NCI-H187 treated with DMSO at 0.1 percent for 48 hours (cell line): ENCODE measurements at places on chromosomes 6 and 20.

GRCh38 chr6:100456141-100456907, 8.4 kb downstream of the SIM1 start:
- no peak for DNase-seq

DNA sequence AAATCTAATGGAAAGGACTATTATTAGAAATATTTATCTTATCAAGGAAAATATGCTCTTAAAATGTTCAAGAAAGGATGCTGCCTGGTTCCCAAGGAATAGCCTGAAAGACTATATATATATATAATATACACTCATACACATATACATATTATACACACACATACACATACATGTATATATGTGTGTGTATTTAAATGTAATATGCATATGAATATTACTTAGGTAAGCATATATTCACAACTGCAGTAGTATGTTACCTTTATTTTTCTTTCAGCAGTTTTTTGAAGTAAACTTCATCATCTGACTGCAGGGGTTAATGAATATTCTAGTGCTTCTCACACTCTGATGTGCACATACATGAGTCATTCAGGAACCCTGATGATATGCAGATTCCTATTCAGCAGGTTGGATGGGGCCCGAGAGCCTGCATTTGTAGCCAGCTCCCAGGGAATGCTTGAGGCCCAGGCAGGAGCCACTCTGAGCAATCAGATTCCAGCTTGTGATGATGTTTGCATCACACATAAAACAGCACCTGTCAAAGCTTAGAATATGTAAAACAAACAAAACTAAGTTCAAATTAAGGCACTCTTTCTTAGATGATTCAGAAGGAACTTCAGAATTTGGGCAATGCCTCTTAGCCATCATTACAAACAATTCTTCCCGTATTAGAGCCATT, 16.1 kb downstream of the MYLK4 start:
- DNase-seq: no peak

DNA sequence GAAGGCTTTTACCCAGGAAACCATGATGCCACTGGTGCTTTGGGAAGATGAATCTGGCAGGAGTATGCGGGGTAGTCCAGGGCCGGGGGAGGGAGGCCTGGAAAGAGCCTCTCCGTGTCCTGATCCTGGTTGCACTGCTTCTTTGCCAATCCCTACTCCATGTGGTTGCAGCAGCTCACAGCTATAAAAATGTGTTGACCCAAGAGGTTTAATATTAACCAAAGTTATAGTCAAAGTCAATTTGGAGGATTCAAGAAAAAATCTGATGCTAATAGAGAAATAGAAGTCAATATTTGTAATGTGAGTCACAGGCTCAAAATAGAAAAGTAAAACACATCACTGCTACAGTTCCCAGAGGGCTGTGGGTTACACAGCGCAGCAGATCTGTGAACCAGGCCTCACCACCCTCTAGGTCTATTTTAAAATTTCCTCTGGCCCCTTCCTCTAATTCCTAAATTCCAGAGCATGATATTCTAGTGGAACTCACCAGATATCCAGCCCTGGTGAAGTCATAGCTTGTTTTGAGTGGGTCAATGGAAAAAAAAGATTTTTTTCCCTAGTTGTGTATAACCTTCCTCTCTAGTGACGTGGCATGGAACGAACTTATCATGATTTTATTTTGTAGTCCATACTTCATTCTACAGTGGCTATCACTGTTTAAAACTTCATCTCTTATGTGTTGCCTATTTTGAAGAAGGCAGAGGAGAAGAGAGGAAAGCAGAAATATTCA, 63.2 kb upstream of the BMP2 start:
- no peak for DNase-seq

GRCh38 chr20:16438100-16438499, 135.1 kb downstream of the KIF16B start:
- DNase-seq: no peak

- DNase-seq: no peak
Measured at GRCh38 chr6:10528158-10528981, 7.2 kb downstream of the GCNT2 start.

DNA sequence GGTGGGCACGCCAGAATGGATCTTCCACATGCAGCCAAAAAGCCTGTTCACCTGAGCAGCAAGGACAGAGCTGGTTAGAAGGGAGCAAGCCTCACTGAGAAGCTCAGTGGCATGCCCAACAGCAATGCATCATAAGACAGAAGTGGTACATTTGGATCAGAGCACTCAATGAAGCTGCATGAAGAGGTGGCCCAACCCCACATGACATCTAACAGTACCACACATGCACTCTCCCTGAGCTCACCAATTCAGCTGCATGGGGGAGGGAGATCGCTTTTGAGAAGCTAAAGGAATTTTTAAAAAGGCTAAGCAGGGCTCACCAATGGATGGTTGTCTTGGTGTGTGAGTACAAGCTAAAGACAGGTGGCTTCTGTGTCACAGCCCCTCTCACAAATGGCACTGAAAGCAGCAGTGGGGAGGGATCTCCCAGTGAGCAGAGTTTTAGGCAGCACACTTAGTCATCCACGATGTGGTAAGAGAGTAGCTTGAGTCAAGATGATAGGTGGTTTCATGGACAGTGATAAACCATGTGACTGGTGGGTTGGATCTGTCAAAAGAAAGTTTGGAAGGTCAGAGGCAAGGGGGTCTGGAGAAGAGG, 166.6 kb upstream of the TAB2 start:
- no peak for DNase-seq

GRCh38 chr6:89007209-89008000, 44.0 kb upstream of the RNGTT start:
- DNase-seq: no peak

DNA sequence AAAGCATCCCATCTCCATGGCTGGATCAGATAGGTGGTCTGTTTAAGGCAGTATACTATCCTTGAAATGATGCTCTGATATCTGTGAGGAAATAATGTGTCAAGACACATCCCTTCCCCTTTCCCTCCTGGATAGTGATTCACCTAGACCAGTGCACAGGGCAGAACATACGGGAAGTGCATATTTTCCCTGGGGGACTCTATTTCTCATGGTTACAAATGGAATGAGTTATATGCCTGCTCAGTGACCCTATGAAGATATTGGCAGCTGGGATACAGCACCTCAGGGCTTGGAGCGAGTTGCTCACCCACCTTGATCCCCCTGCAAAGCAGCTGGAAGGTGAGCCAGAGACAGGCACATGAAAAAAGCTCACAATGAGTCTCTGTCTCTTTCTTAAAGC, 67.5 kb upstream of the PRL start:
- DNase-seq: no peak

DNA sequence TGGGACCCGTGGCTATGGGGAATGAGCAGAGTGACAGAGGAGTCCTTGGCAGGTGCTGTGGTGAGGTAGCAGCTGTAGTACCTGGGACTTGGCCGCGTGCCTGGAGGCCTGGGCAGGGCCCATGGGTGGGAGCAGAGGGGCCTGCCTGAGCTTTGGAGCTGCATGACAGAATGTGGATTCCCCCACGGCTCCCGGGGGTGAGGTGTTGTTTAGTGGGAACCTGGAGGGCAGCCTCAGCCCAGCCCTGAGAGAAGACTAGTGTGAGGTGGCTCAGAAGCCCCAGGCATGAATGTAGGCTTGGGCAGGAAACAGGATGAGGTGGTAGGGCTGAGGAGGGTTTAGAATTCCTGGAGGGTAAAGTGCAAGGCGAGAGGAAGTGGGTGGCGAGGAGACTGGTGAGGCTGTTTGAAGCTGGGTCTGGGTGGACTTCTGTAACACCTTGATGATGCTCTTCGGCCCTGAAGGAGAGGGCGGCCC, 86.5 kb upstream of the SCP2D1 start:
- DNase-seq: no peak

DNA sequence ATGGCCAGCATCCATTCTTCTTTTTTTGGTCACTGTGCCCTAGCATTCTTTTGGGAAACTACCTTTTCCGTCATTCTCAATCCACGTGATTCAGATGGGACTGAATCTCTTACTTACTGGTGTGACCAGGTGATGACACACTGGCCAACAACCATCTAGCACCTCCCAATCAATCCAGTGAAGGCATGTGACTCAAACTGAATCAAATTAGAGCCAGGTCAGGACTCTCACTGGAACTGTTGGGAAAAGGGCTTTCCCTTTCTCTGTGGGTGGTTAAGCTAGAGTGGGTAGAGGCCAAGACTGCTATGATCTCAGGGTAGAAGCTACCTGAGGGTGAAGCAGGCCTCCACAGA, 36.2 kb upstream of the ZMYND8 start:
- DNase-seq: no peak

GRCh38 chr6:52000064-52000463, 87.3 kb downstream of the PKHD1 start:
- no peak for DNase-seq

DNA sequence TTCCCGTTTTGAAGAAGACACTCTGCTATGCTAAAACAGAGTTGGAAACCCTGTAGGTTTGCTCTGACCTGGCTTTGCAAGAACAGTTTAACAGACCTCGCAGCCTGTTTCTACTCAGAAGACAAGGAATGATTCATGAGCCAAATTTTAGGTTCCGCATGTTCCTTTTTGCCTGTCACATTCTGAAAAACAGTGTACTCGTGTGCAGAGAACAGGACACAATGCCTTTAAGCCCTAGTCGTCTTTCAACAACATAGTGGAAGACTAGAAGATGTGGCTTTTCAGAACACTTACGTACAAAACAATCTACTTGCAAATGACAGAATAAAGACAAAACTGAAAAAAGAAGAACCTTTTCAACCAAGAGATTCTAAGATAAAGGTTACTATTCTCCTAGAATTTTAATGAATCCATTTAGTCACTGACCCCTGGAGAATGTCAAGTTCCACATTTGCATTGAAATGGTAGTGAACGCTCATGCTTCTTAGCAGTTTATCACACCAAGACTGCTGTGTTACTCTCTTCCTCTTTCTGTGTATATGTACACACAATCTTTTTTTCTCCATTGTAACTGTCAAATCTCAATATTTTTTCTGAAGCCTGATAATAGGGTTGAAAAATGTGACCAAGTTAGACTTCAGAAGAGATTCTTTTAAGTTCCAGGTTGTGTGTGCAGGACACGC, 220.7 kb upstream of the NRSN1 start:
- no peak for DNase-seq

DNA sequence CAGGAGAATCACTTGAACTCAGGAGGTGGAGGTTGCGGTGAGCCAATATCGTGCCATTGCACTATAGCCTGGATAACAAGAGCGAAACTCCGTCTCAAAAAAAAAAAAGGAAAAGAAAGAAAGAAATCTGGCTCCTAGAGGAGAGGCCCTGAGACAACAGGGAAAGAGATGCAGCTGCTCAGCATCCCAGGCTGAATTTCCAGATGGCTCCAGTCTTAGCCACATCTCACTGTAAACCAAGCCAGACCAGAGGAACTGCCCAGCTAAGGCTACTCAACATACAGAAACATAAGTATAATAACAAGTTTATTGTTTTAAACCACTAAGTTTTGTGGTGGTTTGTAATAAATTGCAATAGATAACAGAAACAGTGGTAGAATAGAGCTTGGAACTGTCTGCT, 38.5 kb upstream of the TASP1 start:
- no peak for DNase-seq

GRCh38 chr20:49345524-49345923, 67.7 kb upstream of the ZNFX1 start:
- DNase-seq: no peak

DNA sequence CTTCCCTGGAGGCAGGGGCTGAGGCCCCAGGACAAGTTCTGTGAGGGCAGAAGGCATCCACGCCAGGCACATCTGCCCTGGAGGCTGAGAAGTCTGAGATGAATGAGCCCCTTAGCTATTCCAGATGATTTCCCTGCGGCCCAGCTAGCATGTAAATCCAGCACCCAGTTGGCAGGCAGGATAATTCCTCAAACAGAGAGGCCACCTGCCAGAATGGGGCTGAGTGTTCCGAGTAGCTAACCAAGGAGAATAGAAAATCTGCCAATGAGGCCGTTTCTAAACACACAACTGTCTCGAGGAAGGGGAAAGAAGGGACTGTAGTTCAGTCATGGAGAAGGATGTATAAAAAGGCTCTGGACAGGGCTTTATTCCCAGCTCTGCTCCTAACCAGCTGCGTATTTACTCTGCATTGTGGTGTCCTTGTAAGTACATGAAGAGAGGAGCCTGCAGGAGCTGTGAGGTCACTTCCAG, 211.4 kb upstream of the CDYL start:
- DNase-seq: no peak

GRCh38 chr20:9137001-9137400, 68.1 kb downstream of the PLCB4 start:
- DNase-seq: no peak
